ENCODE measurements at places on chromosomes 7 and 10.

- peak; percentile 78 for DNase-seq
Observed at GRCh38 chr10:92822964-92823363, 25.4 kb upstream of the EXOC6 start.

GRCh38 chr10:74967911-74968666 is 141.7 kb downstream of the KAT6B start:
- DNase-seq, result no peak

GRCh38 chr10:79393221-79393923 is 46.1 kb downstream of the PPIF start:
- no peak for DNase-seq

GRCh38 chr7:42143711-42144600 is 93.1 kb downstream of the GLI3 start:
- peak; percentile 51 for DNase-seq

- peak; percentile 51 for DNase-seq
Observed at GRCh38 chr10:119575506-119575905, 21.3 kb downstream of the TIAL1 start.

DNA sequence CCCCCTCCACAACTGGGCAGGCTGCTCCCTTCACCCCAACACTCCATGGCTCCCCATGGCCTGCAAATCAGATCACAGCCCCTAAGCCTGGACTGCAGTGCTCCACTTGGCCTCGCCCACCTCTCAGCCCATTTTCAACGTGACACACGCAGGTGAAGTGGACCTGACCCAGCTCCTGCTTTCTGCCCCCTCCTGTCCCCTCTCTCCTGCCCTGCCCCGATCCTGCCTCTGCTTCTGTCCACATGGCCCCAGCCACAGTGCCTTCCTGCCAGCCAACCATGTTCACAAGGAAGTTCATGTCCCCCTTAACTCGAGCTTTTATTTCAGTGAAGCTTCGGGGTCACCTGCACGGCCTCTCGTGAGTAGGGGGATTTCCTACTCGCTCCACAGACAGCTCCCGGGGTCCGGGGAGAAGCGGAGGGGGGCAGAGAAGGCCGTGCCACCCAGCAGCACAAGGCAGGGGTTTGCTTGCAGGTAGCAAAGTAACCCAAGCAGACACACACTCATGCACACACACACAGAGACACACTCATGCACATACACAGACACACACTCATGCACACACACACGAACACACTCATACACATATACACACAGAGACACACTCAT is 537.5 kb downstream of the DNAJB6 start:
- DNase-seq, result no peak

- DNase-seq, result no peak
Observed at GRCh38 chr7:28293527-28293835, 112.9 kb upstream of the JAZF1 start.

DNA sequence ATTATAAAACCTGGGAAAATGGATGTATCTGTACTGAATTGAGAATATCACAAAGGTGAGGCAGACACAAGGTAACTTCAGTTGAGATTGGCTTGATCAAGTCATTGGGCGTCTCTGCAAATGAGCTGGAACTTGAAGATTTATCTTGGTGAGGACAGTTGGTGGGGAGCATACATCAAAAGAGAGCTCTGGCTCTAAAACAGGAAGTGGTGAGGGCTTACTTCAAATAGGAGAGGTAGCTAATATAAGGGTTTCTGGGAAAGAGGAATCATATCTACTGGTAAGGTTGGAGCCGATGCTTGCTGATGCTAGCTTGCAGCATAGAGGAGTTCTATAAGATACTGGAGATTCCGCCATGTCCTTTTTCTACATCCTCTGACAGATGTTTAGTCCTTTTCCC is 39.9 kb upstream of the FGL2 start:
- no peak for DNase-seq
